ENCODE measurements at places on chromosomes 7 and 10. TPM values are rescaled to one million over a fixed set of nuclear protein-coding genes. Genes with fewer than 3 reads are reported as not detected.

The CLDN4 gene
- 2.8 TPM for total RNA-seq

The ENTPD1 gene
- total RNA-seq: not detected

The CUL1 gene
- total RNA-seq: 84.5 TPM

The JAKMIP3 gene
- total RNA-seq: 0.27 TPM

The CPN1 gene
- total RNA-seq: not detected

The FEZF1 gene
- not detected for total RNA-seq

The CLEC5A gene
- total RNA-seq: not detected

The OPN4 gene
- total RNA-seq: not detected

The MMD2 gene
- not detected for total RNA-seq

The AKR1D1 gene
- total RNA-seq: not detected

The MBL2 gene
- total RNA-seq: 0.43 TPM

The PNLIPRP1 gene
- not detected for total RNA-seq

The ARMC3 gene
- not detected for total RNA-seq

The PDGFA gene
- total RNA-seq: 2.6 TPM
